ENCODE measurements at places on chromosomes 12 and 14.

DNA sequence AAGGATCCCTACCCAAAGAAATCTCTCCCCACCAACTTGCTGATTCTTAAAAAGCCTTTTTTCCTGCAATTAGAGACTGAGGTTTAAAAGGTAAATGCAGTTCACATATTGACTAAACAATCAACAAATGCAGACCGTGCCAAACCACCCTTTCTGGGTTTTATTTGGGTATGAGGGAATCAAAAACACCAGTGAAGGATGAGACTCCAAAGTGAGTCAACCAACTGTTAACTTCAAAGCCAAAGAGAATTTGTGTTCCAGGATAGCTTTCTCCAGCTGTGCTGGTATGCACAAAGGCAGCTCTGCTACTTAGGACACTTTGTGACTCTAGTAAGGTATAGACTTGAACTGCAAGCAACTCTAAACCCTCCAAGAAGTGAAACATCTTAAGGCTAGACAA is 39.4 kb downstream of the RPS29 start:
- DNase-seq: no peak

DNA sequence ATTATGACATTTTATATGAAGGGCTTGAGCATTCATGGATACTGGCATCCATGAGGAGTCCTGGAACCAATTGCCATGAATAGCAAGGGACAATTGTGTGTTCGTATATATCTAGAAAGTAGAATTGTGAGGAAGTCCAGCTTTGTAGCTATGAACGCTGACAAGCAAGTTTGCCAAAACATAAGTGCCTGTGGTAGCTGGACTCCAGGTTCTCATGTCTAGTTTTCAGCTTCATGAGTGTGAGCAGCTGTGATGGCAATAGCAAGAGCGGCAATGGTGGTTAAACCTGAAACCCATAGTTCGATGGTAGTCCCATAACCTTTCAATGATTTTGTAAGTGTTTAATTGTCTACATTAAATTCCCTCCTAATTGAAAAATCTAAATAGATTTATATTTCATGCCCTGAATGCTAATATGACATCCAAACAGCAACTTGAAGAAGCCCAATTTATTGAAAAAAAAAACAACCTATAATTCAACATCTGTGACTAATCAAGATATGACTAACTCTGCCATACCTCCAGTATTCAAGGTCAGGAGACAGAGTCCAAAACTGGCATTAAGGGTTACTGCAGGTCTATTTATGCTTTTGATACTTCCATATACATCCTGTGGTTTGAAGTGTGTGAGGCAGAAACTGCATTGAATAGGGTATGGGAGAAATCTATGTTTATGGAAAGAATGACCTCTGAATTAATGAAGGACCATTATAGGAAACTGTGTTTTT is 50.3 kb upstream of the PCED1B start:
- DNase-seq: no peak

DNA sequence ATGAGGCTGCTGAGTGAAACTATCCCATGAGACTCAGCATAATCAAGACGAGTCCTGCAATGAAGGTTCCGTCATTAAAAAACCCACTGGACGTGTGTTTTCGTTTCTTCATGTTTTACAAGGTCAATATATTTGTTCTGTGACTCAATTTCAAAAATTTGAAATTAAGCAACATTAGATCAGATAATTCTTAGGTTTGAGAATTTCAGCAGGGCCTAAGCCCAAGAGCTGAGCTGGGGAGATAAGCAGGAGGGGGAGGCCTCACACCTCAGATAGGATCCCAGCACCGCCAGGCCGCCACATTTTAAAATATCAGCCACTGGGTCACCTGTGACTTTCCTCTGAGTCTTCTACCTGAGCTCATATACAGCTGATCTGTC is 13.3 kb downstream of the STX2 start:
- no peak for DNase-seq

- DNase-seq: peak; percentile 58
Measured at GRCh38 chr14:102314242-102315011, 5.1 kb upstream of the ZNF839 start.

DNA sequence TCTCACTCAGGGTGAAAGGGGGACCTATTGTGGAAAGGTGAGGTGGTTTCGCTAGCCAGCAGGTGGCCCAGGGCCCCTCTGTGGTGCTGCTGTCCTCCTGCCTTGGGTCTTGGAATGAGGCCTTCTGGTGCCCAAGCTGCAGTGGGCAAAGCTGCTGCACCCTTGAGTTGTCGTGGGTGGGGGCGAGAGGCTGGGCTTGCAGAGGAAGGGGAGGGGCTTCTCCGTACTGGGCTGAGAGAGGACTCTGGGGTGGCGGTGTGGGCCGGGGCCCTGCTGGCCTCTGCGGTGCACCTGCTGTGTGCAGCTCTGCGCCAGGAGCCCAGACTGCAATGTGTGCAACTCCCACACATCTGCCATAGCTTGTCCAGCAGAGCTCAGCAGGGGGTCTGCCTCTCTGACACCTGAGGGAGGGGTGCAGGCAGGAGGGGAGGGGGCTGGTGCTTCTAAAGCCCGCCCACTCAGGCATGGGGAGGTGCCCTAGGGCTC is 145.8 kb downstream of the KIF26A start:
- no peak for DNase-seq

GRCh38 chr12:115438314-115438713 is 754.3 kb upstream of the TBX3 start:
- DNase-seq: no peak

GRCh38 chr12:65876898-65877721 is 52.8 kb downstream of the HMGA2 start:
- DNase-seq: no peak

DNA sequence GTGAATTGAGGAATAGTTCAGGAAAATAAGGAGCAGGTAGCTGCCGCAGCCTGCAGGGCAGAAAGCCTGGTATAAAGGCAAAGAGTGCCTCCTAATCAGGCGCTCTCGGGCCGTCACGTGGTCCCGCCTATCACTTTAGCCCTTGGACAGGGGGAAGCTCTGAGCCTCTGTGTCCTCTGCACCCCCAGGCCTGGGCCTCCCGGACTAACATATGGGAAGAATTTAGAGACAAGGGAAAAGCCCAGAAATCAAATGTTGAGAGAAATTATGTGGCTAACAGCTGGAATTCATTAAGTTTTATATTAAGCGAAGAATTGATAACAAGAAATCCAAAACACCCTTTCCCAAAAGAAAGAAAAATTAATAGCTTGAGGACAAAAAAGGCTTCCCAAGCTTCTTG is 417.7 kb downstream of the ATP23 start:
- DNase-seq: no peak

Measured in T-helper 22 cell (primary cell).